SJSA1 (cell line): ENCODE measurements at places on chromosomes 4 and X. TPM values are rescaled to one million over a fixed set of nuclear protein-coding genes. Genes with fewer than 3 reads are reported as not detected.

STPG2 gene
- not detected in 2 replicates for total RNA-seq

DNA sequence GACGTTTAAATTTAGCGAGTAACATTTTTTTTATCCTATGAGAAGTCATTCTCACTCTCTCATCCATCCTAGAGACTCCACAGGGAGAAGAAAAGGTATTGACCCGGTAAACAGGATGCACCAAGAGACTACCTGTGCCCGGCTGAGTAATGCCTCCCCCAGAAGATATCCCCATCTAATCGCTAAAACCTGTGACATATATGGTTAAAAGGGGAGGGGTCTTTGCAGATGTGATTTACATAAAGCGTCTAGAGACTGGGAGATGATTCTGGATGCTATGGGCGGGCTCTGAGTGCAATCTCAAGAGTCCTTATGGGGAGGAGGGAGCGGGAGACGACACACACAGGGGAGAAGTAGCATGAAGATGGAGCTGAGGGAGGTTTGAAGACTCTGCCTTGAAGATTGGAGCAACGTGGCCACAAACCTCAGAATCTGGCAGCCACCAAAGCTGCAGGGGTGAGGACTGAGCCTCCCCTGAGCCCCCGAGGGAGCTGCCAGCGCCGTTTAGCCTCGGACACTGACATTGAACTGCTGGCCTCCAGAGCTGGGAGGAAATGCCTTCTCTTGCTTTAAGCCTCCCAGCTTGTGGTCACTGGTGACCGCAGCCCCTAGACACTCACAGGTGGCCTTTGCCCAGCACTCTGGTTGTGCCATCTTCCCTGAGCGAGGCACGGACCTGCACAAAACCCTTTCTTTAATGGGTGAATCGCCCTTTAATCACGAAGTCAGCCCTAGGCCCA, 11.2 kb downstream of the ABLIM2 start:
- DNase-seq, result no peak

- DNase-seq, result no peak
These were observed 15.4 kb downstream of the SMIM10 start for GRCh38 chrX:135006187-135006586.

DNA sequence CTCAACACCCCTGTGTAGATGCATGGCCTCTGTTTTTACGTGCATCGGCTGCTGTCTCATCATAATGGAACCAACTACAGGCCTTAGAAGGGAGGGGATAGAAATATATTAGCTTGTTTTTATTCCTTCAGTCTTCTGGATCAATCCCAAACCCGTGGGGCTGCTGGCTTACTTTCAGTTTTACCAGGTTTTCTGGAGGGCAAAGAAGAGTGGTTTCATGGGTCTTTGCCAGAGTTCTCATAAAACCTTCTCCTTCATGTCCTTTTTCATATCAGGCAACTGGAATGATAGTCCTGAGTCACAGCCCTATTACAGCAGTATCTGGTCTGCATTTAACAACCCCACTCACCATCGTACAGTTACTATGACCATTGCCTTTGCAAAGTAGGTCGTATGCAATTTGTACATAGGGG, 34.6 kb downstream of the PPP2R2C start:
- DNase-seq, result no peak

PPP1R2C gene
- not detected in 2 replicates for total RNA-seq

GRCh38 chr4:153081006-153081580, 123.2 kb upstream of the TRIM2 start:
- no peak for DNase-seq

HS3ST1 gene
- not detected in 2 replicates for total RNA-seq

GRCh38 chr4:150816491-150816890, 198.6 kb downstream of the LRBA start:
- DNase-seq, result peak; percentile 9

POU3F4 gene
- not detected in 2 replicates for total RNA-seq

COL4A6 gene
- under 0.01 TPM in 1 of 2 replicates, not detected in the other for total RNA-seq

RPS6KA3 gene
- 43.8 and 44.0 TPM in 2 replicates for total RNA-seq

- no peak for DNase-seq
These were observed 48.9 kb upstream of the MAMLD1 start for GRCh38 chrX:150314186-150314585.

DNA sequence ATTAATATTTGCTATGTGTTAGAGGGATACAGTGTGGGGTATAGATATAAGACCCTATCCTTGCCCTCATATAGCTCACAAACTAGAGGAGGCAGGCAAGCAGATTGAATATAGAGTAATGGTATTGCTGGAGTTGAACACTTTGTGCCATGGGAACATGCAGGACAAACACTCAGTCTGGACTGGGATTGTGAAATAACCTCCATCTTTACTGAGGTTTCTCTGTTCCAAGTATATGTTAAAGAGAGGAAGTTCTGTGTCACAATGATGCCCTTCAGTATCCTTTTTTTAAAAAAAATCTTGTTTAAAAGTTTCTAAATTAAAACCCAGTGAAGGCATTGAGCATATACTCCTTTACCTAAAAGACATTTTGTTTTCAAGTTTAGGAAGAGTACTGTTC, 8.7 kb downstream of the FABP2 start:
- no peak for DNase-seq

DNA sequence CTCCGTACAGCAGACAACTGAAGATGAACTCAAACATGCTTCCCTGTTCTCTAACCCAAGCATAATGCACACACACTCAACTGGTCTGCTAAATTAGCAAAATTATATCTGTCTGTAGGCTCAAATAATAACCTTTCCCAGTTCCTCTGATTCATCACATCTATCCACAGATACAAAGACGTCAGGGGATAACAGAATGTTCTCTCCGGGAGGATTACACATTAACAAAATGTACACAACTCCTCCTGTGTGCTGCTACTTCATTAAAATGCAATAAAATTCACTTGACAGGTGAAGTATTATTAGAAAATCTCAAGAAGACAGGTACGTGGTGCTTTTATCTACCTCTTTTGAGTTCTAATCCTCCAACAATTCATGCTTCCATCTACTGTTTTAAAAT, 57.4 kb downstream of the FAT1 start:
- no peak for DNase-seq

GRCh38 chrX:73206366-73206765, 8.3 kb downstream of the NAP1L2 start:
- DNase-seq, result no peak

GRCh38 chrX:93420090-93420489, 253.3 kb downstream of the NAP1L3 start:
- no peak for DNase-seq

GRCh38 chrX:143455046-143455445, 62.2 kb downstream of the SPANXN3 start:
- DNase-seq, result no peak

TMSB15C gene
- total RNA-seq, result 3.1 and 5.8 TPM in 2 replicates

GAGE2A gene
- total RNA-seq, result not detected in 2 replicates

DNA sequence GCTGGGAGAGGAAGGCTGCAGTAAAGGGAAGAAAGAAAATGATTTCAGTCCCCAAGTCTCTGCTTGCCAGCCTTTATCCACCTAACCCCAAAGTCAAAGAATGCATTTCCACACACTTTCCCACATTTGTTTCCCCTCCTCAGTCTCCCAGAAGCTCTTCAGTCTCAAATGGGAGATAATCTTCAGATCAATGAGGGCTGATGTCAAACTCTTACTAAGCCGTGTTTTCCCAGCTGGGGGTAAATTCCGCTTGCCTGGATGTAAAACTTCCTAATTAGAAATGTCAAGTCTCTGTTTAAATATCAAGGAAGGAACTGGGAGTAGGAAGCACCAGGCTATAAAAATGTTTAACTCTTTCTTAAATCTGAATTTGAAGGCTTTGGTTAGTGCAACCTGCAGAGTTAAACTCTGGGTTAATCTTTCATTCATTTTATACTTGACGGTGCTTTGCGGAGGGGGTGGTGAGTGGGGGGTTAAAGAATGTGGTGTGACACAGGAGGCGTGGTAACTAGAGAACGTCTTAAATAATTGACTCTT, 601.4 kb upstream of the ACTRT1 start:
- no peak for DNase-seq

- peak; percentile 25 for DNase-seq
These were observed 27.4 kb upstream of the SPON2 start for GRCh38 chr4:1199556-1200331.

DNA sequence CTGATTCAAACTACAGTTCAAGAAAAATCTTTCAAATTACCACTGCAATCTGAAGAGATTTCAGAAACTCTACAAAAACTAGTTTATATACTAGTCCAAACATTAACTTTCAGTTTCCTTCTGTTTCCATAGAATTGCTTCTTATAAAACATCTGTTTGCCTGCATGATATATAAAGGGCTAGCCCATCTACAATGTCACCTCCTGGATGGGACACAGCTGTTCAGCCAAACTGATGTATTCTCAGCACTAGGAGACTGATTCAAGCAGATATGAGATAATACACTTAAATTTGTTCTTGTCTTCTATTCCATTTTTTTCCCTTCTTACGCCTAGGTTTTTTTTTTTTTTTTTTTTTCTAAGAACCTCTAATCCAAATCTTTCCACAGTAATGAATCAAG, 1569.7 kb upstream of the IGFBP7 start:
- no peak for DNase-seq

GRCh38 chr4:150242820-150243458, 164.7 kb downstream of the DCLK2 start:
- peak; percentile 47 for DNase-seq

MAGEC1 gene
- not detected in 2 replicates for total RNA-seq

GRCh38 chr4:74659576-74660411, 134.5 kb downstream of the BTC start:
- peak; percentile 74 for DNase-seq

- no peak for DNase-seq
These were observed 129.5 kb upstream of the PSAPL1 start for GRCh38 chr4:7564242-7564641.

DNA sequence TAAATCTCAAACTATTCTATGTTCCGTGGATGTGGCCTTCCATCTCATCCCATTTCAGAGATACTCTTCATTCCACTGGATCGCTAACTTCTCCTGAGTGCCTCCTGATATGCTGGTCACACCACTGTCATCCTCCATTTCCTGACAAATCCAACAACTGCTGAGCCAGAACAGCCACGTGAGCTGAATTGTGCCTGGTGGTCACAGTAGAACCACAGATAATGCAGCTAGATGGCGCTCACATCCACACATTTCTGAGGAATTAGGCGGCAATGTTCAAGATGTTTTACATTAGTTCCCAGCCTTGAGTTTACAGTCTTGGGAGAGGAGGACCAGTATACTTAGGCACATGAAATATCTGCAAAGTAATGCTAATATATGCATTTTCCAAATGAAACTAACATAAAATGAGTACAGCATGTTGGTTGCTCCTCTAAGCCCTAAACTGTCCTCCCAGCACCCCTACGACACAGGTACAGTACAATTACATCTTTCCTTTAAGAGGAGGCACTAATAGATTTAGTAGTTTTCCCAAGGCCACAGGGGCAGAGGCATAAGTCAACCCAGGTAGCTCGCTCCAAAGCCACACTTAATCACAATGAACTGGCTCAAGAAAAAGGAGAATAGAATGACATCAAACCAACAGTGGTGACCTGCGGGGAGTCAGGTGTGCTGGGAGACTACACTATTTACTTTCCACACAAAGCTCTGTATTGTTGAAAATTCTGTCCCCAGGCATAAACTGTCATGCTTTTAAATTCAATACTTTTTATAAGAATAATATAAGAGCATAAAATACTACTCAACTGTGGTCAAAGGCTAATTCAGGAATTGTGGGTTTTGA, 134.2 kb downstream of the CHIC2 start:
- DNase-seq, result peak; percentile 68

LEF1 gene
- total RNA-seq, result 46.3 and 55.5 TPM in 2 replicates

- no peak for DNase-seq
These were observed 30.8 kb downstream of the GAB3 start for GRCh38 chrX:154720067-154720466.

MAGEA12 gene
- total RNA-seq, result not detected in 2 replicates

- no peak for DNase-seq
These were observed 207.8 kb downstream of the ADGRL3 start for GRCh38 chr4:61407642-61408618.

MID1IP1 gene
- total RNA-seq, result 39.5 and 40.8 TPM in 2 replicates

- no peak for DNase-seq
These were observed 172.0 kb upstream of the GLRA2 start for GRCh38 chrX:14357314-14357713.

NDNF gene
- total RNA-seq, result not detected in 2 replicates

- DNase-seq, result no peak
These were observed 719.7 kb upstream of the GRIA3 start for GRCh38 chrX:122464341-122464740.

RBMX2 gene
- 17.1 and 25.1 TPM in 2 replicates for total RNA-seq

DNA sequence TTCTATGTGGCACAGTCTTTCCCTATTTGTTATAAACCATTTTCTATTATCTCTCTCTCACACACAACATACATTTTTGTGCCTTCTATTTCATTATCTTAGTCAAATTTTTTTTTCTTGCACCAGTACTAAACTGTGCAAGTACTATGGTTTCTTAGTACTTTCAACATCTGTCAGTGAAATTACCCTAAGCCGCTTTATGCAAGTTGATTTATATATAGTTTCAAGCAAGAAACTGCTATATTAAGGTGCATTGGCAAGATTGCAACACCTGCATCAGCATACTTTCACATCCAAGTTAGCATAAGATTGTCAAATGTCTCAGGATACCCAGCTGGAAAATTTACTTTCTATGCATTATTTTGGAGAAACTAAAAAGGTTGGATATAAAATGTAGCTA, 180.2 kb upstream of the FSTL5 start:
- no peak for DNase-seq

DNA sequence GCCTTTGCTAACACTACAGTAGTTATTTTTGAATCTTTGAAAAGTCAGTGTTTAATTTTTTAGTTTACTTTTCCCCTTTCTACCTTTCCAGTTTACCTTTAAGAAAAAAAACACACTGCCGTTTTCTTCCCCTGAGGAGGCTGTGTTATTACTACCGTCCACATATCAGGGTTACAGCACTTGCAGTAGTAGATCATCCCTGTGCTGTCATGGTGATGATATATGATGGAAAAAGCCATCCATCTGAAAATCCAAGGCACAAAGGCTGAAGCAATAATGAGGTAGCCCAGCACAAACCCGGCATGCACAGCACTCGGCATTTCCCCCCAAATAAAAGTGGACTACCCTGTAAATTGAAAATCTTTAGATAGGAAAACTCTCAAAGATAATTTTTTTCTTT, 258.7 kb downstream of the CXXC4 start:
- no peak for DNase-seq

KDR gene
- total RNA-seq, result 0.16 TPM in 1 of 2 replicates, not detected in the other

GRCh38 chr4:21209860-21210259, 509.6 kb downstream of the PACRGL start:
- DNase-seq, result no peak

DNA sequence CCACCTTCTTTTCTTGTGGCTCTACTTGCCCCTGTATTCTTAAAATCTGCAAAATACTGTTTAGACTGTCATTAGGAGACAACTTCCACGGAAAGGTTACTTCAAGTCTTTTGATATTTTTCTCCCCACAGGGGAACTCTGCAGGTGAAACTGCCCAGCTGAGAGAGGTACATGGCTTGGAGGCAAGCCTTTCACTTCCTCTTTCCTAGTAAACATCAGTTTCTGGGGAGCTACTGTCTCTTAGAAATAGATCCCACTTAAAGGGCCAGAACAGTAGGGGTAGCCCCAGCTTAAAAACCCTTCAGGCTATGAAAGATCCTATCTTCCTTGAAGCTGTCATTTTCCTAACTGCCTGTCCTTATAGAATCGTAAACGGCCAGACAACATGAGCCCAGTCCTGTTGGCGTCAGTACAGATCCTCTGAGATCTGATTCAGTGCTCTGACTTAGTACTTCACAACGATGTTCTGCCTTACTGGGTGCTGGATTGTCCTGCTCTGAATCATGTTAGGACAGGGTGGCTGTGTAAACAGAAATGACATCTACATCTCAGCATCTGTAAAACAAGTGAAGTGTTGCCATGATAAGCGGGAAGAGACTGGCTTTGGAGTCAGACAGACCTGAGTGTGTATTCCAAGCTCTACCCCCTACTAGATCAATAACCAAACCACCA, 102.1 kb downstream of the ITIH6 start:
- DNase-seq, result no peak
